Sigmoid colon (tissue), 7 donors: ENCODE measurements at places on chromosomes 1 and 21. TPM values are rescaled to one million over a fixed set of nuclear protein-coding genes. Genes with fewer than 3 reads are reported as not detected.

NBPF9 gene
- 23.5 TPM for total RNA-seq

PIGK gene
- total RNA-seq, result 20.0 TPM

RPTN gene
- not detected for total RNA-seq

GRCh38 chr21:45080639-45081414 is 6.4 kb downstream of the ADARB1 start:
- no peaks in the 10 kb centered on the region for H3K36me3 ChIP-seq
- DNase-seq, result peak; percentile 88
- peak overlapping the region; percentile 82 for H3K27ac ChIP-seq
- H3K27me3 ChIP-seq, result no peaks in the 10 kb centered on the region

DNA sequence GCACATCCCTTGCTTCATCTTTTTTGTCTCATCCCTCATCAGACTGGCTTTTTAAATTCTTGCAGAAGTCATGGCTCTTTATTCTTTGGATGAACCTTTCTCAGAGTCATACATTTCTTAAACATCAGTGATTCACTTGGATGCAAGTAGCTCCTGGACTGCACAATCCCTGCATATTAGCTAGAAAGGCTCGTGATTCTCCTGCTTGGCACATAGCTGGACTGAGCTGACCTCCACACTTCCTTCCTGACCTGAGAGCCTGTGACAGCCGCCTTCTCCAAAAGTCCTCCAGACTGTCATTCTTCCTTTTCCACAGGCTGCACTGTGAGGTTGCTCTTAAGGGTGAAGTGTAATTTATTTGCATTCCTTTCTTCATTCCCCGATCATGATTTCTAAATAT is 109.4 kb downstream of the RGL1 start:
- peak; percentile 74 for DNase-seq
- no peaks in the 10 kb centered on the region for H3K27me3 ChIP-seq
- H3K36me3 ChIP-seq, result peaks cover 7% of the 10 kb centered on the region
- no peak overlapping the region for H3K4me3 ChIP-seq

GRCh38 chr1:206001476-206001888 is 1.7 kb downstream of the RAB7B start:
- DNase-seq, result no peak
- no peaks in the 10 kb centered on the region for H3K36me3 ChIP-seq
- peak overlapping the region; percentile 74 for H3K27ac ChIP-seq

GRCh38 chr1:149966405-149966804 is 29.7 kb upstream of the MTMR11 start:
- no peak overlapping the region for H3K4me3 ChIP-seq
- H3K36me3 ChIP-seq, result peaks cover 40% of the 10 kb centered on the region
- no peaks in the 10 kb centered on the region for H3K27me3 ChIP-seq
- no peak for DNase-seq
- peaks cover 7% of the 10 kb centered on the region for H3K4me1 ChIP-seq

GRCh38 chr1:26571381-26571780 is 41.8 kb downstream of the RPS6KA1 start:
- H3K4me3 ChIP-seq, result no peak overlapping the region
- DNase-seq, result no peak
- no peak overlapping the region for H3K27ac ChIP-seq

- H3K4me1 ChIP-seq, result no peaks in the 10 kb centered on the region
- DNase-seq, result no peak
- no peak overlapping the region for H3K27ac ChIP-seq
- H3K4me3 ChIP-seq, result peak overlapping the region; percentile 45
Observed at GRCh38 chr1:226223786-226224244, 351 bp downstream of the MIXL1 start.

DNA sequence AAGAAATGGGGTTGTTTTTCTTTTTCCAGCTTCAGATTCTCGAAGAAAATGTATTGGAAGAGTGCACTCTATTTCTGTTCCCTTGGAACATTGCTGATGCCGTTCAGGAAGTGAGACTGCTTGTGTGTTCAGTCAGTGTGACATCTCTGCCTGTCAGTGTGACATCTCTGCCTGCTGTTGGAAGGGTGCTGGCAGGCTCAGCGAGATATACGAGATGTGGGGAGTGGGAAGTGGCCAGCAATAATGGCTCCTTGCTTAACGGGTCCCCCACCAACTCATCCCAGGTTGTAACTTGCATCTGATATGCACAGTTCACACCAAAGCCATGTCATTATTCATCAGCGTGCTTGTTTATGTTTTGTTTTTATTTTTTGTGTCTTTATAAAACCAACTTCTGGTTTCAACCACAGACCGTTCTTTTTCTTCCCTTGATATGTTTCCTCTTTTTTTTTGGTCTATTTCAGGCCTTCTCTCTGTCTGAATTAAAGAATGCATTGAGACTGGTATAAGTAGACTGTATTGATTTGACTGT is 145.4 kb downstream of the GALNT2 start:
- peak overlapping the region; percentile 3 for H3K27ac ChIP-seq
- H3K36me3 ChIP-seq, result no peaks in the 10 kb centered on the region
- DNase-seq, result no peak
- H3K4me1 ChIP-seq, result no peaks in the 10 kb centered on the region
- no peaks in the 10 kb centered on the region for H3K27me3 ChIP-seq
